A549 treated with GW870086 at 1 μM for 4 hours (cell line): ENCODE measurements at places on chromosomes 4 and X. TPM values are rescaled to one million over a fixed set of nuclear protein-coding genes. Genes with fewer than 3 reads are reported as not detected.

Gene CTPS2
- total RNA-seq = 8.9 to 11.5 TPM (median 10.8 TPM) in 5 replicates

Gene SLC39A8
- 8.9 to 11.8 TPM (median 10.4 TPM) in 5 replicates for total RNA-seq

Gene NDST3
- total RNA-seq = not detected in 5 replicates

Gene DDX60
- 1.2 to 3.2 TPM (median 2.6 TPM) in 5 replicates for total RNA-seq

Gene NAP1L3
- 0.27 to 0.50 TPM (median 0.34 TPM) in 5 replicates for total RNA-seq

Gene TIGD4
- 0.13 to 0.24 TPM (median 0.16 TPM) in 4 of 5 replicates, not detected in the other for total RNA-seq

Gene CXCL10
- 0.14 TPM in 1 of 5 replicates, not detected in the others for total RNA-seq

Gene ART3
- total RNA-seq = not detected in 5 replicates

Gene ABCG2
- total RNA-seq = 18.2 to 21.9 TPM (median 18.7 TPM) in 5 replicates

Gene ANOS1
- 0.02 to 0.07 TPM (median 0.02 TPM) in 4 of 5 replicates, not detected in the other for total RNA-seq

Gene RPS6KA6
- 3.9 to 5.9 TPM (median 5.5 TPM) in 5 replicates for total RNA-seq

Gene NWD2
- total RNA-seq = not detected in 5 replicates

Gene PNMA5
- total RNA-seq = not detected in 5 replicates

Gene BEND4
- 0.01 TPM in 1 of 5 replicates, not detected in the others for total RNA-seq

Gene PLP2
- total RNA-seq = 339 to 456 TPM (median 423 TPM) in 5 replicates

Gene CENPI
- 9.7 to 15.4 TPM (median 12.8 TPM) in 5 replicates for total RNA-seq

Gene FAM200B
- 26.1 to 34.1 TPM (median 30.0 TPM) in 5 replicates for total RNA-seq

Gene HNRNPD
- 227 to 296 TPM (median 232 TPM) in 5 replicates for total RNA-seq

Gene ZNF630
- total RNA-seq = 0.13 to 0.31 TPM (median 0.22 TPM) in 5 replicates

Gene RASGEF1B
- total RNA-seq = 0.06 TPM in 1 of 5 replicates, not detected in the others

Gene PPID
- total RNA-seq = 31.4 to 35.8 TPM (median 33.9 TPM) in 5 replicates

Gene PSAPL1
- total RNA-seq = 0.15 to 0.33 TPM (median 0.22 TPM) in 5 replicates

Gene DIPK2B
- not detected in 5 replicates for total RNA-seq
